ENCODE measurements at places on chromosomes 5 and 9.

DNA sequence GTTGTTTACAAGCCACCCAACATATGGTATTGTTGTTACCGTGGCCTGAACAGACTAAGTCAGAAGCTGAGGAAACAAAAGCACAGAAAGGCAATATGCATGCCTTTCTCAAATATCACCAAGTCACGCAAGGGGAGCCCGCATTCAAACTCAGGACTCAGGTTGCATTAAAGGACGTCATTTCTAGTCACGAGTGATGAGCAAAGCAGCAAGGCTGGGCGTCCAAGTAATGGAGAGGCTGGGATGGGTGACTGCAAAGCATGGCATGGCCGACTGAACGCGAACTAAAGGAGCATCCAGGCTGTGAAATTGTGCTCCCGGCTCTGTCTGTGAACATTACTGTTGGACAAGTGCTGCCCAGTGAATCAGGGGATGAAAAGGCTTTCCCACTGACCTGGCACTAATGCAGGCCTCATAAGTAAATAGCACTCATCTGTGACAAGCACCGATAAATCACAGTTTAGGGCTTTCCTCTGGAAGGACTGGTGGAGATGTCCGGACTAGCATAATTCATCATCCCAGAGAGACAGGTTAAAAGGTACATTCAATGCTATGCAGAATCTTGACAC is 202.8 kb downstream of the SPOCK1 start:
- DNase-seq, result no peak

GRCh38 chr9:69743930-69744329 is 15.9 kb downstream of the PTAR1 start:
- DNase-seq, result no peak

DNA sequence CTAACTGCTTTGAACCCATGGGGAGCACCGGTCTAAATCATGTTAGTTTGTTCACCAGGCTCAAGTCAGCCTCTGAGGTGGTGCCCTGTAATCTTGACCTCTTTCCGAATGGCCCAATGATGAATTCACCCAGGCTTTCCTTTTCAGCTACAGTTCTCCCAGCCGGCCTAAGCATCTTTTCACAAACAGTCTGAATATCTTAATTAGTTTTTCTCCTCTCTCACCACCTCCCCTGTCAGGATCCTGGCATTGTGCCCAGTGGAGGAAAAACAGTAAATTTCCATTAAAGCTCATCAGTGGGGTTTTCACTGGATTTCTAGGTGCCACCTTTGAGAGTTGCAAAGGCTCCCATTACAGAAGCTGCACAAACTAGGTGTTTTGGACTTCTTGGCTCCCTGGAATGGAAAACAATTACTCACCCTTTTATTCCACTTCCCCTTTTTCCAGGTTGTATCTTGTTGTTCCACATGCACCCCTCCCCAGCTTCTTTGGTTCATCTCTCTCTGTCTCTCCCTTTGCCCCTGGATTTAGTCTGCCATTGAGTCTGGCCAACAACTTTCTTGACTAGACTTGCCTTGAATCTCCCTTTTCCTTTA is 69.4 kb upstream of the ADAMTSL1 start:
- no peak for DNase-seq

DNA sequence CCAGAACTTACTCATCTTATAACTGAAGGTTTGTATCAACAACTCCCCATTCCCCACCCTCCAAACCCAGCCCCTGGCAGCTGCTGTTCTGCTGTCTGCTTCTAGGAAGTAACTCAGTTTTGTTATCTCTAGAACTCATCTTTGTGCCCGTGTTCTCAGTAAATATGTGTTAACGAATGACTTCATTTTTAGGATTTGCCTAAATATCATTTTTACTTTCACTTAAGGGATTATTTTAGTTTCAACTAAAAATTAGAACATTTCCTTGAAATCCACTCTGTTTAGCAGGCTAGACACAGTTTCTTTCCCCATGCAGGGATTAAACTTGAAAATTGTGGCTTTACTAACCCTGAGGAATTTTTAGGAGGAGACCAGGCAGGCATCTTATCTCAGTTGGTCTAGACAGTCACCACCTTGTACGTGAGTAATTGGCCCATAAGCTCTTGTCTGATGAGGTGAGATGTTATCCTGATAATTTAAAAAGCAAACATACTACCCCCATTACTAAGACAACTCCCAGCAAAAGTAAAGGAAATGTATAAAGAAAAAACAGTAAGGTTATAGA is 68.2 kb upstream of the TNFAIP8 start:
- no peak for DNase-seq

DNA sequence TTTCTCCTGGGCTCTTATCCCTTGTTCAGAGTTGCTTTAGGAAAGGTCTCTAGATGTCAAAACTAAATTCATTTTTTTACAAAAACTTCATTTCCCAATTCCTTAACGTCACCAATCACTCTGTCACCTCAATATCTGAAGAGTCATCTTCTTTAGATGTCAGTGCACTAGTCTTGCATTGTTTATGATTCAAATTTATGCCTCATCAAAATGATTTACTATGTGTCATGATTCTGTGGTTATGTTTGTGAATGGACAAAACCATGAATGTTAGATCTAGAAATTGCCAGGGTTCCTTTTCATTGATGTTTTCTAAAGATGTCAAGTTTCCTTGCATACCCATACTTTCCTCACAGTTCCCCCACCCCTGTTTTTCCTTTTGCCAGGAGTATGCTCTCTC is 21.5 kb downstream of the CWC27 start:
- DNase-seq, result no peak

GRCh38 chr9:90783964-90784363 is 17.7 kb upstream of the SYK start:
- DNase-seq, result no peak

- DNase-seq, result no peak
Observed at GRCh38 chr9:109452761-109453160, 45.3 kb downstream of the PTPN3 start.

DNA sequence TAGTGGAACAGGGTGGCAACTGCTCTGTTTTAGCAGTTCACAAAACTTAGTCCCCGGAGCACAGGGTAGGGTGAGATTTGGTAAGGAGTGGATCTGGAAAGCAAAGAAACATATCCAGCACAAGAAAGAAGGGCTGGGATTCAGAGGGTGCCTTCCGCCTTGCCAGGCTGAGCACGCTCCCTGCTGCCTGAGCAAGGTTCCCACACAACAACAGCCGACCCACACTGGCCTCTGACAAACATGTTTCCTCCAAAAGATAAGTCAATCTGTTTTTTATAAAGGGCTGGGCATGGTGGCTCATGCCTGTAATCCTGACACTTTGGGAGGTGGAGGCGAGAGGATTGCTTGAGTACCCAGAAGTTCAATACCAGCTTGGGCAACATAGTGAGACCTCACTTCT is 45.8 kb downstream of the RAB3C start:
- DNase-seq, result no peak

- peak; percentile 33 for DNase-seq
Observed at GRCh38 chr5:163379298-163380155, 57.9 kb upstream of the CCNG1 start.

DNA sequence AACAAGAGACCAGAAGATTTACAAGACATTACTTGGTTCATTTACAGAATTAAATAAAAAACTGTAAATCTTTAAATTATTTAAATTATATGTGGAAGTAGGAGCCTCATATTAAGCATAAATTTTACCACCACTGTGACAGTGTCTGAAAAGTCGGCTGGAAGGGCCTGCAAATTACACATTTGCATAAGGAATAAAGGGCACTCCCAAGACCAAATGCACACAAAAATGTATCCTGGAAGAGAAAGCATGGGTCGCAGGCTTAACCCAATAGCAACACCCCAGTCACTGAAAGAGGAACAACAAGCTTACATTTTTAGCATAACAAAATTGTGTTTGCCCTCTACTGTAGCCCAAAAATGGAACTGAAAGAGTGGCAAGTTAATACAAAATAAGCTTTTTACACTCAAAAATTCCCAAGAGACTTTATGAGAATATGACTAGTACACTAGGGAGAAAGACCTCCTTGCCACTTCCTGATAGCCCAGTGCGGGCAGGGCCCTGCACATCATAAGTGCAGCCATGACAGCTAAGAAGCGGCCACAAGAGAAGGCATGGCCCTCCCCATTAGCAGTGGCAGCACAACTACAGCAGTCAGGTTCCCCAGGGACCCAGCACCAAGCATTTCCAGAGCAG is 482.0 kb downstream of the DTWD2 start:
- DNase-seq, result no peak

DNA sequence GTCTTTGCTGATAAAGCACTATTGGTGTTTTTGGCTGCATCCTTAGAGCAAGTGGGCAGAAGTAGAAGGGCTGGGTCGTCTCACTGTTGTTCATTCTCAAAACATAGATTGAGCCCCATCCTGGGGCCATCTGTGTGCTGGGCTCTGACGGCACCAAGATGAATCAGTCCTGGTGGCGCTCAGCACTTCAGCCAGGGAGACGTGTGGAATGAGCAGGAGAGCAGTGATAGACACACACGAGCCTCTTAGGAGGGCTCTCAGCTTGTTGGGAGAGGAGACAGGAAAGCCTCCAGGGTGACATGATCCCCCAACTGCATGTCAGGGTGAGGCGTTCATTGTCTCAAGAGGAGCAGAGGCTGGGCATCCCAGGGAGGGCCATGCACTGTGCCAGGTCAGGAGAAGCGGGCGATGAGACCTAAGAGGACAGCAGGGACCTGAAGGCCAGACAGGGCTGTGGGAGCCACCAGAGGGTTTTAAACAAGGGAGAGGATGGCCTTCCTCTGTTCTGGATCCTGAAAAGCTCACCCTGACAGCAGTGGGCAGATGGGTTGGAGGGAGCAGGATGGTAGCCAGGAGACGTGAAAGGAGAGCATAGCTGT is 115.8 kb downstream of the DAB2IP start:
- DNase-seq, result no peak

GRCh38 chr5:178306430-178307225 is 74.0 kb upstream of the PHYKPL start:
- no peak for DNase-seq

Measured in smooth muscle cell of the brain vasculature (primary cell).